ENCODE measurements at places on chromosomes 1 and 21. TPM values are rescaled to one million over a fixed set of nuclear protein-coding genes. Genes with fewer than 3 reads are reported as not detected.

- peaks cover 1% of the 10 kb centered on the region for H3K4me1 ChIP-seq
- no peak overlapping the region for H3K27ac ChIP-seq
- H3K4me3 ChIP-seq: no peak overlapping the region
- no peaks in the 10 kb centered on the region for H3K27me3 ChIP-seq
- no peaks in the 10 kb centered on the region for H3K36me3 ChIP-seq
- DNase-seq: peak; percentile 24
Measured at GRCh38 chr1:19014765-19015164, 58.3 kb upstream of the IFFO2 start.

DNA sequence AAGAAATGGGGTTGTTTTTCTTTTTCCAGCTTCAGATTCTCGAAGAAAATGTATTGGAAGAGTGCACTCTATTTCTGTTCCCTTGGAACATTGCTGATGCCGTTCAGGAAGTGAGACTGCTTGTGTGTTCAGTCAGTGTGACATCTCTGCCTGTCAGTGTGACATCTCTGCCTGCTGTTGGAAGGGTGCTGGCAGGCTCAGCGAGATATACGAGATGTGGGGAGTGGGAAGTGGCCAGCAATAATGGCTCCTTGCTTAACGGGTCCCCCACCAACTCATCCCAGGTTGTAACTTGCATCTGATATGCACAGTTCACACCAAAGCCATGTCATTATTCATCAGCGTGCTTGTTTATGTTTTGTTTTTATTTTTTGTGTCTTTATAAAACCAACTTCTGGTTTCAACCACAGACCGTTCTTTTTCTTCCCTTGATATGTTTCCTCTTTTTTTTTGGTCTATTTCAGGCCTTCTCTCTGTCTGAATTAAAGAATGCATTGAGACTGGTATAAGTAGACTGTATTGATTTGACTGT is 145.4 kb downstream of the GALNT2 start:
- H3K4me1 ChIP-seq: no peaks in the 10 kb centered on the region
- no peak overlapping the region for H3K4me3 ChIP-seq
- H3K27me3 ChIP-seq: no peaks in the 10 kb centered on the region
- no peak overlapping the region for H3K27ac ChIP-seq

GRCh38 chr1:41463516-41463915 is 21.0 kb downstream of the EDN2 start:
- no peak overlapping the region for H3K4me3 ChIP-seq
- H3K36me3 ChIP-seq: no peaks in the 10 kb centered on the region

DNA sequence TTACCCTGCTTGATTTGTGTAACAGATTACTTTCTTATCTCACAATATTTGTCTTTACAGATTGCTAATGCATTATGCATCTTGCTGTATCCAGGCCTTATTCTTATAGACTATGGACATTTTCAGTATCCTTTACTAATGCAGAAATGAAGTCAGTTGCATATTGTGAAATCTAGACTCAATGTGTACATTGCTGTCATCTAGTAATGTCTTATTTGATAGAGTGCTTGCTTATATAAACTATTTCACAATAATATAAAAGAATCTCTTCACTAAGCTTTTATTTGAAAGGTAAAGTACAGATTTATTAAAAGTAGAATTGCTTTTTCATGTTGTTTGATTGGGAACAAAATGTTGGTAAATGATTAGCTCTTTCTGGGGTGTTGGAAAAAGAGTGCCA is 39.6 kb downstream of the ALG6 start:
- no peak for DNase-seq
- no peaks in the 10 kb centered on the region for H3K36me3 ChIP-seq
- no peaks in the 10 kb centered on the region for H3K27me3 ChIP-seq

The IVNS1ABP gene
- total RNA-seq: 189 TPM

DNA sequence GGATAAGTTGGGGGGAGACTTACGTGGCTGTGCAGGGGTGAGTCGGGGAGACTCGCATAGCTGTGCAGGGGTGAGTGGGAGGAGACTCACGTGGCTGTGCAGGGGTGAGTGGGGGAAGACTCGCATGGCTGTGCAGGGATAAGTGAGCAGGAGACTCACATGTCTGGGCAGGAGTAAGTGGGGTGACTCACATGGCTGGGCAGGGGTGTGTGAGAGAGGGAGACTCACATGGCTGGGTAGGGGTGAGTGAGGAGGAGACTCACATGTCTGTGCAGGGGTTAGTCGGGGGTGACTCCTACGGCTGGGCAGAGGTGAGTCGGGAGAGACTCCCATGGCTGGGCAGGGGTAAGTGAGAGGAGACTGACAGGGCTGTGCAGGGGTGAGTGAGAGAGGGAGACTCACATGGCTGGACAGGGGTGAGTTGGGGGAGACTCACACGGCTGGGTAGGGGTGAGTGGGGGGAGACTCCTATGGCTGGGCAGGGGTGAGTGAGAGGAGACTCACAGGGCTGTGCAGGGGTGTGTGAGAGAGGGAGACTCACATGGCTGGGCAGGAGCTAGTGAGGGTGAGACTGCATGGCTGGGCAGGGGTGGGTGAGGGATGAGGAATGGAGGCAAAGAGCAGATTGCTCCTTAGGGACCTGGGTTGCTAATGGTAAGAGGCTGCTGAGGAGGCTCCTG is 56.0 kb upstream of the ABCG1 start:
- H3K27me3 ChIP-seq: no peaks in the 10 kb centered on the region
- H3K27ac ChIP-seq: no peak overlapping the region
- H3K36me3 ChIP-seq: no peaks in the 10 kb centered on the region
- peaks cover 5% of the 10 kb centered on the region for H3K4me1 ChIP-seq
- H3K4me3 ChIP-seq: no peak overlapping the region
- no peak for DNase-seq

The MMP23B gene
- total RNA-seq: 19.1 TPM

DNA sequence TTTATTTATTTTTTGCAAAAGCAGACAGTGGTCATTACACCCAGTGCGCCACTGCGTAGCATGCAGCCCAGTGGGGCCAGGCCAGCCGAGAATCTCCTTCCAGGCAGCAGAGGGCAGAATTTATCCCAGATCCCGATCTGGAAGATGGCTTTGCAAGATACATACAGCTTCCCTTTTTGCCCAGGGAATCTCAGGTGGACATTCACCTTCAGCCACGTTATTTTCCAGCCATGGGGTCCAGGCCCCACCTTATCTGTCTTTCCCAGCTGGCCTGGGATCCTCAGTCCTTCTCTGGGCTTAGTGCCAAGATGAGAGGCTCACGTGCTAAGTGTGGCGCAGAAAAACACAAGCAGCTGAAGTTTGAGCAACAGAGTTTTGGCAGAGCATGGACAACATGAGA is 123.6 kb downstream of the AJAP1 start:
- H3K36me3 ChIP-seq: no peaks in the 10 kb centered on the region
- H3K27ac ChIP-seq: no peak overlapping the region
- H3K27me3 ChIP-seq: no peaks in the 10 kb centered on the region
- DNase-seq: no peak
- H3K4me3 ChIP-seq: no peak overlapping the region

The CELSR2 gene
- 28.0 TPM for total RNA-seq

- H3K27me3 ChIP-seq: no peaks in the 10 kb centered on the region
- no peak overlapping the region for H3K27ac ChIP-seq
- no peaks in the 10 kb centered on the region for H3K36me3 ChIP-seq
- DNase-seq: no peak
Measured at GRCh38 chr1:14380408-14380807, 218.1 kb upstream of the KAZN start.

GRCh38 chr1:94362466-94363058 is 55.6 kb upstream of the ABCD3 start:
- H3K4me1 ChIP-seq: no peaks in the 10 kb centered on the region
- H3K27me3 ChIP-seq: no peaks in the 10 kb centered on the region
- no peaks in the 10 kb centered on the region for H3K36me3 ChIP-seq
- H3K4me3 ChIP-seq: no peak overlapping the region
- no peak for DNase-seq

GRCh38 chr1:156625436-156626078 is 6.3 kb downstream of the HAPLN2 start:
- no peak overlapping the region for H3K27ac ChIP-seq
- H3K36me3 ChIP-seq: no peaks in the 10 kb centered on the region
- no peak for DNase-seq
- H3K4me3 ChIP-seq: peak overlapping the region; percentile 71

DNA sequence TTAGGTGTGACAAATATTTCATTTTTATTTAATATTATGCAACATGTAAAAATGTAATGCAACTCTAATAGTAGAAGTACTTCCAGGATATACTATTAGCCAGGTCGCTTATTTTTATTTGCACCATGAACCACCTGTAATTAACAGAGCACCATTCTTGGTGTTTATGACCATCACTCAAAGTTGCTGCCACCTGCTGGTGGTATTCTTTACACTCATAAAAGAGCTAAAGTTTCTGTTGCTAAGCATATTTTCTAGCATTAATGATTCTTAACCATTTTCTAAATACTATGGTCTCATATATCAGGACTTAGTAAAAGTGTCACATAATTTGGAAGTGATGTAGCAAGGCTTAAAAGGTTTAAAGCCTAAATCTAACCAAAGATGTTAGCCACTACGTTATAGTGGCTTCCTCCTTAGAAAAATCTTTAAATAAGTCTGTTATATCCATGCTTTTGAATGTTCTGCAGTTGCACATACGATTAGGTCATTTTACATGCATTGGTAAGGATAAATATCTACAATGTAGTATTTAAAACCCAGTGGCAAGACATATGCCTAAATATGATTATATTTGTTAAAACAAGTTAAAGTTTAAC is 244.5 kb downstream of the NEGR1 start:
- H3K27me3 ChIP-seq: no peaks in the 10 kb centered on the region
- H3K36me3 ChIP-seq: no peaks in the 10 kb centered on the region
- H3K27ac ChIP-seq: no peak overlapping the region
- H3K4me1 ChIP-seq: no peaks in the 10 kb centered on the region

DNA sequence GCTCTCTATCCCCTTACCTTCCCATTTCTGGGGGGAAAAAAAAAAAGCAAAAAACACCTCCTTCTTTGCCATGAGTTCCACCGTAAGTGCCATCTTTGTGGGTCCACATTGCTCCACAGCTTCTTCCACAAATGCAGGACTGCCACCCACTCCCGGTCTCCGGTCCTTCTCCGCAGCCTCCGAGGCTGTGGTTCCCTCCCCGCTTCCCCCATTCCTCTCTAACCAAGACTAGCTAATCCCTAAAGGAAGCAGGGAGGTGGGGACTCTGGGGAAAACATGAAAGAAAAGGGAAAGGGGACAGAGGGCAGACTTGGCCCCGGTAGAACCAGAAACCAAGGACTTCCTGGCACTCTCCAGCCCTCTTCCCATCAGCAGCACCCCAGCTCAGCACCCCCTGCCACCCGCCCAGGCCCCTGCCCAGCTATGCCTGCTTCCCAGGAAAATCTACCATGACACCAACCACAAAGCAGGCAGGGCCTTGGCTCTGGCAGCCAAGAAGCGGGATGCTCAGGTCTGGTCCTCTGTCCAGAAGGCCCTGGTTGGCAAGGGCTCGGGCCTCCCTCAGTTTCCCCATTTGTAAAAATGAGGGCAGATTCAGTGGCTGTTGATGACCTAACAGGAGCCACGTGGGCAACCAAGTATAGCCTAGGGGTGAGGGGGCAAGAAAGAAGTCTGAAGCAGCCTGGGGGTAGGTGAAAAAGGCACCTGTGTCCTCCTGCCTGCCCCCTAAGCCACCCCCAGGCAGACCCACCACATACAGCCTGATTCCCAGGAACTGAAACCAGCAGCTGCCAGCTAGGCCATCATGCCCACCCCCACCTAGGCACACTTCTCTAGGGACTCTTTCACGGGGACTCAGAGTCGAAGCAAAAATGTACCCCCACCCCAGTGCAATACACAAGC is 2.5 kb downstream of the EPHA2 start:
- H3K4me1 ChIP-seq: peaks cover 39% of the 10 kb centered on the region
- no peak for DNase-seq
- H3K36me3 ChIP-seq: peaks cover 11% of the 10 kb centered on the region
- no peak overlapping the region for H3K27ac ChIP-seq
- H3K27me3 ChIP-seq: peaks cover 8% of the 10 kb centered on the region

The PRELP gene
- 0.19 TPM for total RNA-seq

GRCh38 chr1:178540646-178541045 is 27.7 kb downstream of the TEX35 start:
- H3K27me3 ChIP-seq: no peaks in the 10 kb centered on the region
- H3K4me1 ChIP-seq: 0 out of 2 replicates have a peak, but pooled peaks cover 3% of the 10 kb centered on the region
- DNase-seq: no peak
- no peaks in the 10 kb centered on the region for H3K36me3 ChIP-seq
- no peak overlapping the region for H3K27ac ChIP-seq

GRCh38 chr1:6093611-6094010 is 47.9 kb downstream of the KCNAB2 start:
- H3K4me3 ChIP-seq: no peak overlapping the region
- H3K27me3 ChIP-seq: no peaks in the 10 kb centered on the region

DNA sequence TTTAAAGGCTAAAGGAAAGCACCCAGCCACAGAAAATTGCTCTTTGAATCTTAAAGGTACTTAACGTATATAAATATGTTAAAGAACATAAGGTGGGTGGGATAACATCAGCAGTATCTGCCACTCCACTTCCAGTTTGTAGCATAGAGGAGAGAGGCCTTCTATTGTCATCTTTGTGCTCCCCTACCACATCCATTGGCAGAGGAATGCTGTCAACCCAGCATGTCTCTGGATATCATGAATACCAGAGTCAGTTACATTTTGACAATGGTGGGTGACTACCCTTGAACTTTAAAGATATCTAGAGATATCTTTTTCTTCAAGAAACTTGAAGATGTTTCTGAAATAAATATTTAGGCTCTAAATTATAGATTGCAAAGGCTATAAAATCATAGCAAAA is 283.2 kb upstream of the LRRC7 start:
- no peak overlapping the region for H3K27ac ChIP-seq
- no peak for DNase-seq
- no peaks in the 10 kb centered on the region for H3K4me1 ChIP-seq
- no peaks in the 10 kb centered on the region for H3K27me3 ChIP-seq
- no peaks in the 10 kb centered on the region for H3K36me3 ChIP-seq

DNA sequence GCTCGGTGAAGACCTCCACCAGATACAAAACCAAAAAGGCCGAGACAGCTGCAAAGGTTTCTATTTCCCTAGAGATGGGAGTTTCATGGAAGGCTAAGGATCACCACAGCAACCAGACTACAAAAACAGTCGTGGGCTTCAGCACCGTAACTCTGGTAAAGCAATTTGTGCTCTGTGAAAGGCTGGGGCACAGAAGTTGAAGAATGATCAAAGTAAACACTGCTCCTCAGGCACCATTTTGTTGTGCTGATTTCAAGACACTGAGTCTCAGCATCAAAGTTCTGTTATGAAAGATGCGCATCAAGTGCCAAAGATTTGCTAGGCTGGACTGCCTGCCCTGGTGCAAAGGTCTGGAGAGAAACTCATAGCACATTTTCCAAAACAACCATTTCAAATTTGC is 116.2 kb downstream of the TGFBR3 start:
- H3K4me3 ChIP-seq: no peak overlapping the region
- H3K27ac ChIP-seq: no peak overlapping the region
- DNase-seq: no peak

- H3K4me1 ChIP-seq: no peaks in the 10 kb centered on the region
- no peak for DNase-seq
- no peak overlapping the region for H3K27ac ChIP-seq
- no peaks in the 10 kb centered on the region for H3K36me3 ChIP-seq
- H3K4me3 ChIP-seq: no peak overlapping the region
- no peaks in the 10 kb centered on the region for H3K27me3 ChIP-seq
Measured at GRCh38 chr1:94591823-94592570, 50.4 kb upstream of the F3 start.

The PADI4 gene
- total RNA-seq: not detected

Data from H1 (cell line).